ENCODE measurements at places on chromosomes 5 and 9.

- no peak for DNase-seq
Observed at GRCh38 chr9:36049408-36049807, 12.7 kb downstream of the RECK start.

- DNase-seq = no peak
Observed at GRCh38 chr9:88237479-88237961, 99.2 kb upstream of the SPATA31C2 start.

- DNase-seq = no peak
Observed at GRCh38 chr5:58085800-58086199, 374.1 kb downstream of the PLK2 start.

GRCh38 chr5:181263633-181264032 is 2.7 kb upstream of the TRIM52 start:
- no peak for DNase-seq

Data from AG09319 (cell line).